ENCODE measurements at places on chromosomes 7 and 10.

DNA sequence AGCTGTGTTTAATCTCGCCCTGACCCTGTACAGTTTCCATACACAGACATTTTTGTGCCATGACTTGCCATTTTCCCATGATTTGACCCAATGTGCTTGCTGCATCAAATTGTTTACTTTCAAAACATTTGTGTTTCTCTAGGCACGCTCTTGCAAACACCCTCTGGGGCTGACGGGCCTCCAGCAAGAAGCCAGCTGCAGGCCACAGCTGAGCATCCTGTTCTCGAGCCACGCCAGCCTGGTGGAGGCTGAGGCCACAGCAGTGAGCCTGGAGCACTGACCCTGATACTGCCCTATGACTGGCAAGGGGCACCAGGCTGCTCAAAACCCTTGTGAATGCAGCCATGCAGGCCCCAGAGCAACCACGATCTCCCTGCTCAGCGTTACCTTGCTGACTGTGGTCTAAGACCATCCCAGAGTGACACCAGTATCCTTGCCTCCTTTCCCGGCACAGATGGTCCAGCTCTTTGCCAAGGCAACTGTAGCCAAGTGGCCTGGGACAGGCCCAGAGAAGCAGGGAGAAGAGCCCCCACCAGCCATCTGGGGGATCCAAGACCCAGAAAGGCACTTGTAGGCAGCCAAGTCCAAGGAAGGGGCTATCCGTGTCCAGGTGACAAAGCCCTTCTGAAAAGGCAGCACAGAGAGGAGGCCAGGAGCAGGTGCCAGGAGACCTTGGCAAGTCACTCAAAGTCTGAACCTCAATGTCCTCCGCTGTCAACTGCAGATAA is 78.5 kb downstream of the OAT start:
- DNase-seq = no peak

DNA sequence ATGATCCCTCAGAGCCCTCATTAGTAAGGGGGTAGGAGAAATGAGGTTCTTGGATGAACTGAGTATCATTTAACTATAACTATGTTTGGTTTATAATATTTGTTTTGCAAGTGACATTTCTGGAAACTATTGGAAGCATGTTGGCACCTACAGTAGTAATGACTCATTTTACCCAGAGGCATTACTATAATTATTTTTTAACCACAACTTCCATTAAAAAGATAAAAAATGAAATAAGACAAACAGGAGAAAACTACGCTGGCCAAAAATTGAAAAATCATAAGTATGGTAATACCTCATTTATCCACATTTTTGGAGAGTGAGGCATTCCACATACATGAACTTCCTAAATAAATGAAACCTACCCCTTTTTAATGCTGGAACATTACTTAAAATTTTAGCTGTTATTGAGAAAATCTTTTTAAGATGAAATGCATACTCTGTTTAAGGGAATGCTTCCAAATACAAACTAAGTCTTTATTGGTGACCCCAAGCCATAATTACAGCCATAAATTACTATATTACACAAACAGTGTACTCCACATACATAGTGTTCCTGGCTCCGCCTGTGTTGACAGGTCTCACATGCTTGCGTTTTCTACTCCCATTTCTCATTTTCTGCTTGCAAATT is 84.6 kb upstream of the CAPZA2 start:
- DNase-seq = no peak

DNA sequence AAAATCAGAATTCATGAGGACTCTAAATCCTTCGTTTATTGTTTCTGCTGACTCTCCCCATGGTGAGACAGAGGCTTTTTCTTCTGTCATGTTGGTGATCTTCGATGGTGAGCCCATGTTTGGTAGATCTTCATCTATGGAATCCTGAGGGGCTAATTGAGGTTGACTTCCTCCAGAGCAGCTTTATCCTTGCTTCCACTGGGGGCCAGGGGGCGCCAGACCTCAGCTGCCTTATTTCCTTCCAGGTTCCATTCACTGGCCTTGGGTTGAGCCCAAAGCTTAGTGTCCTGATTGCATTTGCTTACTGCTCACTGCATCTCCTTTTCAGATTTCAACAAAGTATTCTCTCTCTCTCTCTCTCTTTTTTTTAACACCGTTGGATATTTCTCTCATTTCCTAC is 80.7 kb downstream of the GCC1 start:
- DNase-seq = no peak

DNA sequence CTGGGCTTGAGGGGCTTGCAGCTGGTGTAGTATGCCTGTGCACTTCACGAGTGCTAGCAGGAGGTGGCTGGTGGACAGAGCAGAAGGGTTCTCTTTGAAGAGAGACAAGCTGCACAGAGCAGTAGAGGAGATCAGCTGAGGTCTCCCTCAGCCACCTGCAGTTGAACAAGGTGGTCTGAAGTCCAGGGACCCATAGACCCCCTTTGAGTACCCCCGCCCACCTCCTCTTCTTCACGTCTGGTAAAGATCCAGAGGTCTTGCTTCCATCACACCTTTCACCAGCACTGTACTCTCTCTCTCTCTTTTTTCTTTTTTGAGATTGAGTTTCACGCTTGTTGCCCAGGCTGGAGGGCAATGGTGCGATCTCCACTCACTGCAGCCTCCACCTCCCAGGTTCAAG is 157.2 kb downstream of the GFRA1 start:
- no peak for DNase-seq

- no peak for DNase-seq
Measured at GRCh38 chr7:157479326-157479725, 142.5 kb downstream of the DNAJB6 start.

- DNase-seq = no peak
Measured at GRCh38 chr7:74042746-74043522, 15.0 kb downstream of the ELN start.

DNA sequence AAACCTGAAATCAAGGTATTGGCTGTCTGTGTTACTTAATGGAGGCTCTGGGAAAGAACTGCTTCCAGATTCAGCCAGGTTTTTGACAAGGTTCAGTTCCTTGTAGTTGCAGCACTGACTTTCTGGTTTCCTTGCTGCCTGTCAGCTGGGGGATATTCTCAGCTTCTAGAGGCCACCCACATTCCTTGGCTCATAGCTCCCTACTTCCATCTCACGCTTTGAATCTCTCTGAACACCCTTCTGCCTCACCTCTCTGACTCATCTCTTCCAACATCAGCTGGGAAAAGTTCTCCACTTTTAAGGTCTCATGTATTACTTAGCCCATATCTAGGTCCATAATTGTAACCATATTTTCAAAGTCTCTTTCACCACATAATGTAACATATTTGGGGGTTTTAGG is 22.9 kb upstream of the GPR22 start:
- no peak for DNase-seq

DNA sequence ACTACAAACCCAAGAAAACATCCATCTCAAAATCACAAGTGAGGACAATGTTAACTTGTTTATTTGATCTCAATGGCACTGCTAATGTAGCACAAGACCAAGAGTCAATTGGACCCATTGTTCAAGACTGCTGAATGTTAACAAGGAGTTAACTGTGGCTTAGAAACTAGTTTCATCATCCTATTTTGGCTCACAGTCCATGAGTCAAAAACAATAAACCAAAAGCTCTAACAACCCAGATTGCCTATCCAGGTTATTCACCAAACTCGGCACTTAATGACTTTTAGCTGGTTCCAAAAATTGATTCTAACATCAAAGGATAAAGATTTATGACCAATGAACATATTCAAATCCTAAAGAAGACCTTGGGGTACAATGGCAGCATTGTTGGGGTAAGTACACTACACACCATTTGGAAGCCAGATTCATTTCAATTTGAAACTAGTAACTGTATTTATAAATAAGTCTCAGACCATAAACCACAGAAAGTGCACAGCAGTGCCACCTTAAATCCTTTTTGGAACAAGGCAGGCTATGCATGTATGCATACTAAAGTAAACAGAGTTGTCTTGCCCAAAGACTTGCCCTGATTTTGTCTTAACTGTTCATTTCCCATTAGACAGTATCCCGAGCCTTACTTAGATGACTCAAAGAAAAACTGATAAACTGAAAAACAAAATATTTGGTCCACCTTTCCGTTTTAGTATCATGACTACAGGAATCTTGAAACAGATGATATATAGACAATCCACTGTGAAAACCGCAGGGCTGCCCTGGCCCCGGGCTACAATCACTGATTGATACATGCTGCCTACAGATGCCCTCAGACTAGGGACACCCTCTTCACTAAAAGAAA is 84.5 kb downstream of the SRPK2 start:
- no peak for DNase-seq

- no peak for DNase-seq
Measured at GRCh38 chr10:4450981-4451908, 374.8 kb upstream of the AKR1E2 start.

DNA sequence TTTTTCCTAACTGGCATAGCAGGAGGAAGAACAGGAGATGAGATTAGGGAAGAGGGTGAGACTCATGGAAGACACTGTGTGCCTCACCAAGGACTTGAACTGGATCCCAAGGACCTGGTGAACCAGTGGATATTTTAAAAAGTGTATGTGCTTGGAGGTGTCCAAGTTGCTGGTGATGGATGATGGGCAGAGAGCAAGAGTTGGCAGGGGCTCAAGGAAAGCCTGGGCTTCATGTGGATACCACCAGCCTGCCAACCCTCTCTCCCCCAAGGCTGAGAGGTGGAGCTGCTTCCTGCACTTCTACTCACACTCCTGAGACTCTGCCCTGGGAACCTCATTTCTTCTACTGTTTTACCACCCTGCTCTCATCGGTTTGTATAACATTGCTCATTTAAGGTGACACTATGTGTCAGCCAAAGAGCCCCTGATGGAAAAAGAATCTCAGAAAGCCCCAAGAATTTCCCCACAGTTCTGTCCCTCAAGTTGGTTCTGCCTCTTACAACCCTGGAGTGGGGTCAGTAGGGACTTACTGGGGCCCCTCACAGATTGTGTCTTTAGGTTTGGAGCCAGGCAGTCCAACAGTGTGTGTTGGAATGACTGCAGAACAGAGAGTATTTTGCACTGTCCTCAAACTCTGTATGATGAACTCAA is 56.2 kb upstream of the PDCD4 start:
- no peak for DNase-seq

- DNase-seq = no peak
Measured at GRCh38 chr7:43110791-43111535, 1.5 kb upstream of the HECW1 start.

GRCh38 chr10:33195608-33196376 is 138.7 kb downstream of the NRP1 start:
- no peak for DNase-seq

DNA sequence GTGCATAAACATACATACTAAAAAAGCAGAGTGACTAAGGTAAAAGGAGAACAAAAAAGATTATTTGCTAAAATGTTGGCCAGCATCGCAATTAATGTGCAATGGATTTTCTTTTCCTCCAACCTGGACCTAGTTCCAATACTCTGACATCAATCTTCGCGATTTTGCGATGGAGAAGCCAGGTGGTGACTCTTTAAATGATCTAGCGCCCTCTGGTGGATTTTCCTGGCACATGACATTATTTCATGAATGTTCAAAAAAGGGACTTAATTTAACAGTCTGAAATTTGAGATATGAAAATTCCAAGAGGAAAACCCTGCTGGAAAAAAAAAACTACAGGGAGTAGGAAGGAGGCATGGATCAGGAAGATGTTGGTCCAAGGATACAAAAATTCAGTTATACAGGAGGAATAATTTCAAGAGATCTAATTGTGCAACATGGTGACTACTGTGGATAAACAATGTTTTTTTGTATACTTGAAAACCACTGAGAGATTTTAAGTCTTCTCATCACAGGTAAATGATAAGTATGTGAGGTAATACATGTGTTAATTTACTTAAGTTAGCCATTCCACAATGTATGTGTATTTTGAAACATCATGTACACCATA is 4.3 kb upstream of the KCNMA1 start:
- peak; percentile 59 for DNase-seq

DNA sequence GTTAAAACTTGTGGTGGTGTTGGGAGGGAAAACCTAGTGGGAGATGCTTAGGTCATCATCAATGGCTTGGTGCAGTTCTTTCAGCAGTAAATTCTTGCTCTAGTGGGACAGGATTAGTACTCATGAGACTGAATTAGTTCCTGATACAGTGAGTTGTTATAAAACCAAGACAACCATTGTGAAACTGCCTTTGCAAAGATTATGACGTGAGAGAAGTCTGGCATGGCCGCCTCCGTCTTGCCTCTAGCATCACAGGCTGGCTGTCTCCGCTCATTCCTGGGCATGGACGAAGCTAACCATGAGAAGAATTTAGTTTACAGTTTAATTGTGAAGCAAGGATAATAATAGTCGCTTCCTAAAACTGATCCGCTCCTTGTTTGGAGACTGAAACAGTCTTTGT is 186.4 kb downstream of the KIF20B start:
- DNase-seq = no peak

- DNase-seq = no peak
Measured at GRCh38 chr10:45627412-45628048, 45.0 kb downstream of the ZFAND4 start.

- DNase-seq = no peak
Measured at GRCh38 chr7:71015252-71015900, 116.6 kb upstream of the GALNT17 start.

DNA sequence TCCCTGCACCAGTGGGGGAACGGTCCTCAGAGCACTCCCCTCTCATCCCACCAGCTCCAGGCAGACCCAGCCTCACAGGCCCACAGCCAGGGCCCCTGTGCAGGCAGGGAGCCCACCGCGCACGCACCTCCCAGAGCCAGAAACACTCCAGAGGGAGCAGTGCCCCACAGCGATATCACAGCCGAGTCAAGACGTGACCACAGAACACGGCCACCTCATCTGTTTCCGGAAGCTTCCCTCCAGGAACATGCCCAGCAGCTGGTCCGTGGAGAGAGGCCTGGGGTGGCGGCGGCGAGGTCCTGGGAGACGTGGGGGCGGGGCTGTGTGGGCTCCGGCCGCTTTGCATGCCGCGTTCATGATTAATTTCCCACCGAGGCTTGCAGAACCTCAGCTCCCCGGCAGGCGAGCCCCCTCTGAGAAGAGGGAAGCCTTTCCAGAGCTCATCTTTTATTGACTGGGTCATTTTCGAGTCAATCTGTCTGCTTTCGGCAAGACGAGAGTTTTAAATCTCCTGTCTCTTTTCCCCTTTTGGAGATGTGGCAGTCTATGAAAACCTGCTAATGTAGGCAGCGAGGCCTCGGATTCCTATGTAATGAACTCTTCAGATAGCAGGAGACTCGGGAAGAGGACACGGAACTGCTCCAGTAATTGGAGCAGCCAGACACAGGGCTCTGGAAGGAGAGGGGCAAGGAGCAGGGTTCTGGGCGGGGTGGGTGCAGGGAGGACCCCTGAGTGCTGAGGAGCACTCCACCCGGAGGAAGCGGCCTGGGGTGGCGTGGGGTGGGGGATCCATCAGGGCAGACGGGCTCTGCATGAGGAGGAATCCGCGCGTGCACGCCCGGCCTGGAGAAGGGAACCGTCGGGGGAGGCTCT is 242.8 kb downstream of the ELFN1 start:
- no peak for DNase-seq

- peak; percentile 74 for DNase-seq
Measured at GRCh38 chr7:36971515-36972139, 247.3 kb upstream of the AOAH start.
